ENCODE measurements at places on chromosomes 4 and X.

GRCh38 chr4:8110071-8110986, 48.3 kb downstream of the ABLIM2 start:
- no peak for DNase-seq

DNA sequence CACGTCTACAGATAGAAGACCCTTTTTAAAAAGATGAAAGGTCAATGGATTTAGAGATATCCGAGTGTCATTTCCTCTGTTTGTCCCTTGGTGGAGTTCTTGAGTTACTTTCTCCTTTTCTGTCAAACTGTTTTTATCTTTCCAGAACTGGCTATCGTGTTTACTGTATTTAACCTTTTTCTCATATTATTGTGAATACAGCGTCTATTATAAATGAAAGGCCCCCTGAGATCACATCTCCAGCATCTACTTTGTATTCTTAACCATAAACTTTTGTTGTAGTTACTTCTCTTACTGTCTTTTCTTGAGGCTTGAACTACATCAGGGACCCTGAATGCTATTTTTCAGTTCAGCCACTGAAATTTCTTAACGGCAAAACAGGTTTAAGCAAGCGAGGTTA, 4.0 kb upstream of the PCDH7 start:
- no peak for DNase-seq

GRCh38 chr4:6504900-6505496, 32.6 kb upstream of the PPP2R2C start:
- DNase-seq: no peak

GRCh38 chr4:24913119-24913485, 260 bp upstream of the CCDC149 start:
- DNase-seq: no peak

GRCh38 chrX:132214518-132214917, 4.7 kb downstream of the RAP2C start:
- DNase-seq: no peak

- DNase-seq: no peak
These were observed 49.8 kb downstream of the OSTC start for GRCh38 chr4:108700081-108700757.

- DNase-seq: no peak
These were observed 51.7 kb downstream of the GABRA3 start for GRCh38 chrX:152399395-152399794.

DNA sequence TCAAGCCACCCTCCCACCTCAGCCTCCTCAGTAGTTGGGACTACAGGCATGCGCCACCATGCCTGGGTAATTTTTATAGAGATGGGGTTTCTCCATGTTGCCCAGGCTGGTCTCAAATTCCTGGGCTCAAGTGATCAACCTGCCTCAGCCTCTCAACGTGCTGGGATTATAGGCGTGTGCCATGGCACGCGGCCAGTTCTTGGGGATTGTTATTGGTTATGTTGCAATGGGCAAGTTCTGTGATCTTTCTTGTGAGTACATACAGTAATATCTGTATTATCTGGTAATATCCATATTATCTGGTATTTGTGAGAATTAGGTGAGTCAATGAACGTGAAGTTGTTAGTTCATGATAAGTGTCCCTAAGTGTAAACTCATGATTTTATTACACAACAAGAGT, 90.3 kb upstream of the TBL1X start:
- DNase-seq: no peak

DNA sequence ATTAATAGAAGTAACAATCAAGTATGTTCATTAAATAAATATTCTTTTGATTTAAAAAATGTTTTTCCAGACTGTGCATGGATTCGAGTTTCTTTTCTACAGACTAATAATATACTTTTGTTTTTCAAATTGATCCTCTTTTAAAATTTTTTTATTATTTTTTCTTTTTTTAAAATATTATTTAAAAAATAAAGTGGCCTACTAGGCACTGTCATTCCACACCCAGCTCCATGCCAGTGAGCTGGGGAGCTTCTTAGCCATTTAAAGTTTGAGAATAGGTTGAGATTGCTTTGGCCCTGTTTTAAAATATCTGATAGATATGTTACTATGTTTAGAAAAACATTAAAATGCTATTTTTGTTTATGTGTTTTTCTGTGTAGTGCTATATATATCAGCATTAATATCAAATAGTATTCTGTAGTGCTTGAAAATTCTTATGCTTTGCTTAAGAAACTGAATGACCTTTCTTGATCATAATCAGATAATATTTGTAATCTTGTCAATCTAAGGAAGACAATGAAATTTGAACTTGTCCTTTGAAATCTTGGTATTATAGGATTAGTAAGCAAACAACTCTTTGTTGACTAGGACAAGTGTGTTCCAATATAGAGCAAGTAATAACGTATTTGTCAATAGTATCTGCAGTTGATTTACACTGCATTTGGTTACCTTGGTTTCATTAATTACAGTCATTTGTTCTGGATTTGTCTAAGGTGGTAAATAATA, 12.6 kb downstream of the PCDH10 start:
- DNase-seq: no peak

GRCh38 chr4:52366621-52367020, 292.5 kb downstream of the USP46 start:
- no peak for DNase-seq

DNA sequence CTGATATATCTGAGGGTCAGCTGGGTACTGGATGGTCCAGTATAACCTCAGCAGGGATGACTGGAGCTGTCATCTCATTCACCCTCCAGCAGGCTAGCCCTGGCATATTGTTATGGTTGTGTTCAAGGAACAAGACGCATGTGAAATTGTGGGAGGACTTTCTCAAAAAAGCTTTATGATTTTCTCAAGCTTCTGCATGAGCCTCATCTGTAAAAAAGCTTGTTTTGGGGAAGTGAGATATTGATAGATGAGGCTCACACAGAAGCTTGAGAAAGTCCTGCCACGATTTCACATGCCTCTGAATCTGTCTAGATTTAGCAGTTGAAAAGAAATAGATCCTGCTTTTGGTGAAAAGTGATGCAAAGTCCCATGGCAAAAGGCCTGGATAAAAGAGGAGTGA, 93.4 kb downstream of the SPCS3 start:
- DNase-seq: no peak

GRCh38 chrX:40062525-40063155, 35.1 kb downstream of the BCOR start:
- no peak for DNase-seq

DNA sequence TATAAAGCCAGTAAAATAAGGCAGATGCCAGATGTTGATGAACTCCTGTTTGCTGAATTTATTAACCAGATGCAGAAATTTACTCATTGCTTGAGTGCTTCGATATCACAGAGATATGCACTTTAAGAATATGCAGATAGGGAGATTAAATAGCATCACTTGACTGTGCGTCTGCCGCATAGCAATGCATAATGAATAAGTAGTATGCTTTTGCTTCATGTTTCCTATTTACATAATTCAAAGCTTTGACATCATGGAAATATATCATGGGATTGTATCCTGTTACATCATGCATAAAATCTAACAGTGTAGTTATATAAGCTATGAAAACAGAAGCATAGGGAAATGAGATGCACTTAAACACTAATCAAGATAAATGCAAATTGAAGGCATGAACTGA, 45.9 kb downstream of the VEGFC start:
- DNase-seq: no peak

- no peak for DNase-seq
These were observed 447.0 kb upstream of the GALNT7 start for GRCh38 chr4:172721659-172722058.

- no peak for DNase-seq
These were observed 342.7 kb downstream of the GALNTL6 start for GRCh38 chr4:172155838-172156345.

DNA sequence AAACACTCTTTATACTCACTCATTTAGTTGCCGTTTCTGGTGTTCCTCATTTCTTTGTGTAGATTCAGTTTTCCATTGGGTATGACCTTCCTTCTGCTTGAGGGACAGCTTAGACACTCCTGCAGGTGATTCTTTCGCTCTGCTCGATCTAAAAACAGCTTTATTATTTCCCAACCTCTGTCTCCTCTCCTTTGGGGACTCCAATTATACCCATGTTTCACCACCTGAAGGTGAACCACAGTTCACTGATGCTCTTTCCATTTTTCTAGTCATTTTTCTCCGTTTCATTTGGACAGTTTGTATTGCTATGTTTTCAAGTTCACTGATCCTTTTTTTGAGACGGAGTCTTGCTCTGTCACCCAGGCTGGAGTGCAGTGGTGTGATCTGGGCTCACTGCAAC, 4.6 kb upstream of the FGFRL1 start:
- no peak for DNase-seq

DNA sequence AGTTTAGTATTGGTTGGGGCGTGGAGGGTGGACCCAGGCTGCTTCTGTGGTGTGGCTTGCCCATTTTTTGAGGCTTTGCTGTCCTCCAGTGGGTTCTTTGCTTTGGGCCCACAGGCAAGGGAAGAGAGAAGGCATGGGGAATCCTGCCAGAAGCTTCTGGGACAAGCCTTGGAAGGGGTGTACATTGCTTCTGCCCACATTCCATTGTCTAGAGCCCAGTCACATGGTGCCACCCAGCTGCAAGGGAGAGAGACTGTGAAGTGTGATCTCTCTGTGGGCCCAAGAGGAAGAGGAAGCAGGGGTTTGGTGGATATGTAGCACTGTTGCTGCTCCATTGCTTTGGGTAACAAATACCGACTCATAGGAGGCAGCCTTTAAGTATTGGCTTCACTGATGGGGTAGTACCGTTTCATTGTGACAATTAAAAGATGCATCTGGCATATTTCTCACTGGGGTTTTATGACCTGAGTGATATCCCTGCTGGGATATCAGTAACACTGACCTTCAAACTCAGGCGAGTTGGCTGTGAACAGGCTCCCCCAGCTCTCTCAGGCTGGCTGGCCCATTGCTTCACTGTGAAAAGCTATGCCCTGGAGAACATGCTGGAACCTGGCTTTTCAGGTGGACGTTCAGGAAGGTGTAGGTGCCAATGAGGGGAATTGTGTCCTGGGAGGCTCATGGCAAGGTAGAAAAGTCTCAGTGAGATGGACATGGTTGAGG, 85.9 kb downstream of the CLDN34 start:
- no peak for DNase-seq

- no peak for DNase-seq
These were observed at the start of gene ZNF185 for GRCh38 chrX:152897222-152898131. Gene ZNF185, plus strand, starts transcription at chrX:152898067. Its CDS starts 16,423 bp downstream, at chrX:152914490.

DNA sequence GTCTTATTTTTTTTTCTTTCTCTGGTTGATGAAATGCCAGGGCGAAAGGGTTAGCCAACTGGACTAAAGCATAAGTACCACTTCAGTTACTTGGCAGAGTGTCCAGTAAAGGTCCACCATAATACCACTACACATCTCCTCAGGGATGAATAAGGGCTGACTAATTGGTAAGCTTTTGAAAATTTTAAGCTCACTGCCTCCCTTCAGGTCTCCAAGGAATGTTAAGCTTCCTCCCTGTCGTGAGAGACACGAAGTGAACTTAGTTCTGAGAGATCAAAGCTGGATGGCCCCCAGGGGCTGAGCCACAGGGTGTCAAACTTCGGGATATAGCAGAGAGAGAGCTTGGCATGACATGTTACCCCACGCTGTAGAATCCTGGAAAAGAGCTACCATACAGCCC, 111.4 kb downstream of the VSIG4 start:
- DNase-seq: no peak

DNA sequence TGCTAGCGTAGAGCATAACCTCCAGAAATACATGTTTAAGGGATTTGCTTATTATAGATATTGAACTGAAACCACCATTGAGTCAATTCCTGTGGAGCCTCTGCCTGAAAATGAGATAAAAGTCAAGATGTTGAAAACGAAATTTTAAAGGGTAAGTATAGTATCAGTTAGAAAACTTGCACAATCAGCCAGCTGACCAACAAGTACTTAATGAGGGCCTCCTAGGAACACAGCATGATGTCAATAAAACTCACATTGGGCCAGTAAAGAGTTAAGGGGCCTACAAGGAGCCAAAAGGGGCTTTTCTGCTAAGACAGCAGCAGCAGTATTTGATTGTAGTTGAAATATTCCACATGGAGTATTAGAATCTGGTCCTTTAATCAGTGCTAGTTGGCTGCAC, 314.1 kb upstream of the PPARGC1A start:
- DNase-seq: no peak

- DNase-seq: peak; percentile 53
These were observed 71.0 kb downstream of the AFF1 start for GRCh38 chr4:87005690-87006425.

DNA sequence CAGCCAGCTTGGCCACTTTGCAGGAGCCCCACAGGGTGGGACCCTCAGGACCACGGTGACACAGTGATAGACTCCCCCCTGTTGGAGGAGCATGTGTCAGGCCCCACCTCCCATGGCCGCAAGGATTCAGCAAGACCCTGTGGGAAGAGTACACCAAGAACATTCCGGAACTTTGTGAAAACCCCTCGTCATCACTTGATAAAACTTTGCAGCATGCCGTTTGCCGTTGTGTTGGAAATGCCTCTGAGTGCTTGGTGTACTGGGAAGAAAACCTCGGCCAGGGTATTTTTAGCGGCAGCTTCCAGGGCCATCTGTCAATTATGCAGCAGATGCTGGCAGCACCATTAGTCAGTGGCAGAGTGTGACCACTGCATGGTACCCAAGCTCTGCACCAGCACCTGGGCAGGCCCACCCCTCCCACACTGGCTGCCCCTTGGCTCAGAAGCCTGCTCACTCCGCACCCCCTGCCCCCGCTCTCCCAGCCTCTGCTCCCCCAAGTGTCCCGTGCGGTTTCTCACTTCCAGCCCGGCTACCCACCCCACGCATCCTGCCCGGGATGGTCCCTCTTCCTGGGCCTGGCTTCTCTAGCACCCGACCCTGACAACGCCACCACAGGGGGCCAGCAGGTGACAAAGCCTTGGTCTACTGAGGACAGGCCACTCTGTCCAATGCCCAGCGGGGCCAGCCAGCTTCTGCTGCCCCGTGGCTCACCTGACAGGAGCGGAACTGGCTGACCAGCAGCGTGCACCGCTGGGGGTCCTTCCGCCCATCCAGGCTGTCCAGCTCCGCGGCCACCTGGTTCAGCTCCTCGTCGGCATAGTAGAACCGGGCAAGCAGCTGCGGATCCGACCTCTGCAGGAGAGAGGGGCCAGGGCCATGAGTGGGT, 65.0 kb downstream of the ZFYVE28 start:
- no peak for DNase-seq

- no peak for DNase-seq
These were observed 636.6 kb downstream of the MID1IP1 start for GRCh38 chrX:39437670-39438441.

DNA sequence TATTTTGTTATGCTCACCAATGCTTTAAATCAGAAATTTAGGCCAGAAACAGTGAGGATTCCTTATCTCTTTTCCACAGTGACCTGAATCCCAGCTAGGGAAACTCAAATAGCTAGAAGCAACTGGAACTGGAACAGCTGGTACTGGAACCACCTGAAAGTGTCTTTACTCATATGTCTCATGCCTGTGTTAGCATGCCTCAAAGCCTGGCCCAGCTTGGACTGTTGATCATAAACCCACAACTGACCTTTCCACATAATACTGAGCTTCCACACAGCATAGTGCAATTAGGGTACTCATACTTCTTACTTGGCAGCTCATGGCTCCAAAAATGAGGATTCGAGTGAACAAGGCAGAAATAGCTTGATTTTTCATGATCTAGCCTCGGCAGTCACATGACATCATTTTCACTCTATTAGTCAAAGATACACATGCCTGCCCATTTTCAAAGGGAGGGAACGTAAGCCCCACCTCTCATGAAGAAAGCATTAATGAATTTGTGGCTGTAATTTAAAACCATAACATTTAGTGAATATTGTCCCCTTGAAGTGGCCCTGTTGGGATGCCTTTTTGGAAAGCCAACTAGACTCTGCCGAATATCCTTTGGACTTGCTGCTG, 80.8 kb upstream of the ACSL1 start:
- no peak for DNase-seq
